ENCODE measurements at places on chromosomes 12 and 14.
A peak's percentile ranks its signal among the peaks of the same experiment; 100 is the strongest.

DNA sequence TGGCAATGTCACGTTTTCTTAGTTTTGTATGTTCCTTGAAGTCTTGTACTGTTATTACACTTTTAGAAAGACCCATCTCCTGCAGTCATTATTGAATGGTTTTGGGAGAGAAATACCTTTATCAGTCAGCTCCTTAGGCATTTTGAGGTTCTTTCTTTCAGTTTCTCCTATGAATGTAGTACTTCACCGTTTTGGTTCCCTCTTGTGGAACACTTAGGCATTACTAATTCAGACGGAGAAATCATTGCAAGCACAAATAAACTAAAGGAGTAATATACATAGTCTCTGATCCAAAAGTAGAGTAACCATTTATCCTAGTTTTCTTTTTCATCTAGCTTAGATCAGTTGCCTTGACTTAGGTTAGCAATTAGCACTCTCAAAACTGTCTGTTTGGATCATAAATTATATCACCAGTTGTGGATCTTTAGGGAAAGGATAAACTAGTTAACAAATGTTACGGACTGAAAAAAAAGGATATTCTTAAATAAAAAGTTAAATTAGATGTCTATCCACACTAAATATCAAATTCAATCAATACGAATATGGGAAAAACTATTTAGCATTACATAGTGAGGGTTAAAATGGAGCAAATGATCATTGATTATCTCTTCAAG is 1538.3 kb upstream of the SEL1L start:
- no peak for DNase-seq

DNA sequence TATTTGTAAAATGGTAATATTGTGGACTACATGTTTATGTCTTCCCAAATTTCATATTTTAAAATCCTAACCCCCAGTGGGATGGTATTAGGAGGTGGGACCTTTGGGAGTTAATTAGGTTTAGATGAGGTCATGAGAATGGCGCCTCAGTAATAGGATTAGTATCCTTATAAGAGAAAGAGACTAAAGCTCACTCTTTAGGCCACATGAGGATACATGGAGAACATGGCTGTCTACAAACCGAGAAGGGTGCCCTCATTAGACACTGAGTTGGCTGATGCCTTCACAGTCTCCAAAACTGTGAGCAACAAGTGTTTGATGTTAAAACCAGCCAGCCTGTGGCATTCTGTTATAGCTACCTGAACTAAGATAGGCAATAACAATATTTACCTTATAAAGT is 58.3 kb upstream of the OTOGL start:
- no peak for DNase-seq

DNA sequence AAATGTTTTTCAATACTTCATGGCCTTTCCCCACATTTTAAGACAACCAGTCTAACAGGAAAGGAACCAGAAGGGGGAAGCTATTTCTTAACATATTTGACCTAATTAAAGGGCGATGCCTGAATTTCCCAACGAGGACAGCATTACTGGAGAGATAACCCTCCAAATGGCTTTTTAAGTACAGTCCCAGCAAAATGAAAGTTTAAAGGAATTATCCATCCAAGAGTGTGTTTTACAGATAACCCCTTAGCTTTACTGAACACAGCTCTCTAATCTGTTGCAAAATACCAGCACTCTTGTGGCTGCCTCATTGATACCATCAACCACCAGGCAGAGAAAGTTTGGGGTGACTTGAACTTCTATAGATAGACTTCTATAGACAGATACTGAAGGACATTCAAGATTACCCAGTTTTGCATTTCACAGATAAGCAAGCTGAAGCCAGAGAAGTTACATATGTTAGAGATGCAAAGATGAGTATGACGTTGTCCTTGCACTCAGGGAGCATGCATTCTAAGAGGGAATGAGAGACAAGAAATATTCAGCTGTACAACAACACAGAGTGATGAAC is 41.3 kb upstream of the DUSP6 start:
- no peak for DNase-seq

DNA sequence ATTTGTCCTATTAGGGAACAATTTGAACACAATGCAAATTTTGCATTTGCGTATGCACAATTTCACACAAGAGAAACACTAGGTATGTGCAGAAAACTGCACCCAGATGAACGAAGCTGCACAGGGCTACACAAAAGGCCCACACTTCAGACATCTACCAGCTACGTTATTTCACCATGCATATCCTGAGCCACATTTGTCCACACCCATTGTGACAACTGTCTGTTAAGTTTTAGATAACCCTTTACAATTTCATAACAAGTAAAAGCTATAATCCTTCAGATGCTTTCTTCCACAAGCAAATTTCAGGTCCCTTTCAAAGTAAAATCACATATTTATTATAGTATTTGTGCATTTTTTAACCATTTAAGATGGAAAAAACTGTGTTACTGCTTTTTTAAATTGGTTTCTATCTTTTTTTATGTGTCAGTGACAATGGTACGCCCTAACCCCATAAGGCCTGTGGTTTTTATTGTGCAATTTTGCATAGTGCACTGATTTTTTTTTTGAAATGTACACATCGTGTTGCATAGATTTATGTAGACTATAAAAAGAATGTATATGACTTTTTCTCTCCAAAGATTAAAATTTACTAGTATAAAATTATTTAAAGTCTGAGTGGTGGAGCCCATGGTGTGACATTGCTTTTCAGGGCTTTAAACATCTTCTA is 87.8 kb upstream of the BTG1 start:
- DNase-seq = no peak

- DNase-seq = no peak
Observed at GRCh38 chr14:54472315-54472714, 16.5 kb downstream of the GMFB start.

- DNase-seq = no peak
Observed at GRCh38 chr12:1360441-1361210, 233.8 kb downstream of the FBXL14 start.

- no peak for DNase-seq
Observed at GRCh38 chr12:2454601-2455177, 340.1 kb upstream of the FKBP4 start.

DNA sequence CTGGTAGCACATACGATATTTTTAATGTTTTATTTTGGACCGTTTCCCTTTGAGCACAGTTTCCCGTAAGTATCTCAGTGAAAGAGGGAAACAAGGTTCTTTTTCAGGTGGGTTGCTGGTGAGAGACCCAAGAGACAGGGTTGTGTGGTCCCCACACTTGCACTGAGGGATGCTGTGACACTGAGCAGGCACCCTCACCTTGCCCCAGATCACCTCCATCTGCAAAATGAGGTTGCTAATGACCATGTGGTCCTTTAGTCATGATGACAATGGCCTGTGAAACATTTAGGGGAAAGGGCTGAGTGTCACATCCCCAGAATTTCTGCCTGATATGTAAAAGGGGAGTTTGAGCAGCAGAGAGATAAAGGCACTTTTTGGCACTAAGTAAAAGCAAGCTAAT is 4.3 kb downstream of the CCND2 start:
- DNase-seq = no peak

GRCh38 chr12:26126340-26127284 is 1.8 kb upstream of the BHLHE41 start:
- DNase-seq = peak; percentile 65

DNA sequence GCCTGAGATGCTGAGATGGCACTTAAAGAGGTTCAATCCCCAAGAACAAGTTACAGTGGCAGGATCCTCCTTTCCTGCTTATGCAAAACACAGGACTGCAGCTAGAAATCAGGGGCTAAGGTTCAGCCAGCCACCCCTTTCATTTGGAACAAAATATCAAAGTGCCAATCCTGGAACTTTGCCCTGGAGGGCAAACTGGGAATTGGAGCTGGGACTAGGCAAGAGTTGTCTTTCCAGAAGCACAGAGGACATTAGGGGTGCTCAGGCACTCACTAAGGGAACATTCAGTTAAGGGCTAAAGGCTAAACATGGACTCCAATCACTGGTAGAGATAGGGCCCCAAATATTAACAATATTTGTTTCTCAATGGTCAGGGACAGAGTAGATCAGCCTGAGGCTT is 237.2 kb downstream of the EMP1 start:
- no peak for DNase-seq

DNA sequence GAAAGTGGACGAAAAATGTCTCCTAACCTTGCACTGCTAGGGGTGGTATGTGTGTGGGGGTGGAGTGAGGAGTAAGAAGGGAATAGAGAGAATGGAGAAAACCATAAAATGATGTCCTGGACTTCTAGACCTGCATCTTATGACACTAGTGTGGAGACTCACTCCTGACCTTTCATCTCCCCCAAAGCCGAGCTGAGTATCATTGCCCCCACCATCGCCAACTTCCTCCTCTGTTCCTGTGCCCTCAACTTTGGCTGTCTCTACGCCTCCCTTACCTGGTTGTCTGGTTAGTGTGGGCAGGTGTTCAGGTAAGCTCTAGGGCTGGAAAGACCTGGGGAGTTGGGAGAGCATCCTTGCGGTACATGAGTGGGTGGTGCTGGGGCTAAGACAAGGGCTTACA is 4.5 kb upstream of the KLHL33 start:
- DNase-seq = no peak

- no peak for DNase-seq
Observed at GRCh38 chr14:71579331-71579730, 352.9 kb upstream of the RGS6 start.

DNA sequence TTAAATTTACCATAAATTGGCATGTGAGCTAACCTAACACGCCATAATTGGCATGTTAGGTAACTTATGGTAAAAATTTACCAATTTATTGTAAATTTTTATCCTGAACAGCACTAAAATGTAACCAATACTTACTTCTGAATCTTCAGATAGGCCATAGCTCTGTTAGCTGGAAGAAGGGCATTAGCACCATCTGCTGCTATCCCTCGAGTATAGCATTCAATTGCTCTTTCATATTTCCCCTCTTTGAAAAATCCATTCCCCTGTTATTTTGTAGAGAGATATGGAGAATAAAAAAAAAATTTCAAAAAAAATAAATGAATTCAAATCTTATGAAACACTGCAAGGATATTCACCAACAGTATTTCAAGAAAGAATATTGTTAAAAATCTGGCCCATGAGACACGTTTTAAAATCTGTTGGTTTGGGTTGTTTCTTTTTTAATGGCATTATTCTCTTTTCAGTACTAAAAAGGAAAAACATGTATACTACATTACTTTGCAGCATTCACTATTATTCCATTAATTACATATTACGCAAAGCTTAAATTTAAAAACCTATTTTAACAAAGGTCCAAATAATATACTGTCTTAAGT is 19.1 kb downstream of the RPAP3 start:
- DNase-seq = no peak

DNA sequence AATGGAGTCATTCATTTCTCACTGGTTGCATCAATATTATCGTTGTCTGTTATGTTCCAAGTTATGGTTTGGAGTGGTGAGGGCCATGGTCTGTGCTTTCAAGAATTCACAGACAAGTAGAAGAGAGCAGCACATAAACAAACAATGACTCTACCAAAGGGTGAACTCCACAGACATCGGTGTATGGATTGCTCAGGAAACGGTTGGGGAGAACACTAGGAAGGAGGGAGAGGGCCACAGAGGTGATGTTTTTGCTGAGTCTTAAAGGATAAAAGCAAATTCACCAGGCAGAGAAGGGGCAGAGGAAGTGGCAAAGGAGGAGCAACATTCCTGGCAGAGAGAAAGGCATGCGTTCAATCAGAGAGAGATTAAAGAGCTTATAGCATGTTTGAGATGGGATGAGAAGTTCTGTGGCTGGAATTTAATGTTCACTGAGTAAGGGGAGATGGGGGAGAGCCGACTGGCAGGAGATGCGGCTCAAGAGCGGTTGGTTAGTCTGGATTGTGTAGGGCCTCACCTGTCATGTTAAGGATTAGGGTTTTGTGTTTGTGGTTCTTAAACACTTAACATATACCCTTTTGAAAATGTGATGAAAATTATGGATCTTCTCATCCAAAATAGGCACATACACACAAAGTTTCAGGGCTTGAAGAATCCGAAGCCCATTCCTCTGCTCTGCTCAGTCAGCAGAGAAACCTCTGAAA is 42.3 kb upstream of the FRMD6 start:
- DNase-seq = no peak

GRCh38 chr12:5071496-5071895 is 27.8 kb downstream of the KCNA5 start:
- DNase-seq = no peak

GRCh38 chr14:102293781-102294180 is 11.2 kb downstream of the MOK start:
- DNase-seq = no peak

DNA sequence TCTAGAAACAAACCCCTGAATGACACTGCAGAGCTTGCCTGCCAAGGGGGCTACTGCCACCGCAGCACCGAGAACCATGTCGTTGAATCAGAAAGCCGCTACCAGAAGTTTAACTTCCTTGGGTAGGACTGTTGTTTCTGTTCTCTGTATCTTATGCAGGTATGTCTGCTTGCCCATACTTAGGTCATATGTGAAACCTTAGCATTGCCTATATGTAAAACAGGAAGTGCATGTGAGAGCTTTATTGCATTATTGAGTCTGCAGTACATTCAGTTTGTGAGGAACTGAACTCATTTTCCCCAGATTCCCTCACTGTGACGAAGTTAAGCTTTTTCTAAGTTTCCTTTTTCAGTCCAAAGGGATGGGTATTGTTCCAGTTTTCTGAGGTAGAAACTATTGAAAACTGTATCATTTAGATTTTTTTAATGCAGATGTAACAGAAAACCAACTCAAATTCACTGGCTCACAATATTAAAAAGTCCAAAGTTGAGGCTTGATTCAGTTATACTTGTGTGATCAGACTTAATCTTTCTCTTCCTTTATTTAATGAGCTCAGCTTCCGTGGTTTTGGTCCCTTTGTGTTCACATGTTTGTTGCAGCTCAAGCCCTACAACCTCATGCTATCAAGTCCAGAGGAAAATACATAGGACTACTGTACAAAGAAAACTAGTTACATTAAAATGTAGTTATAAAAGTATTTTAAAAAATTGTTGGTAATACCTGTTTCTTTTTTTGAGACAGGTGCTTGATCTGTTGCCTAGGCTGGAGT is 6.9 kb downstream of the FBXO34 start:
- DNase-seq = no peak

GRCh38 chr14:104883681-104884361 is 18.8 kb downstream of the CEP170B start:
- DNase-seq = no peak

- DNase-seq = peak; percentile 36
Observed at GRCh38 chr14:51776102-51776894, 84.1 kb upstream of the GNG2 start.

GRCh38 chr12:47377414-47378221 is 297.9 kb upstream of the AMIGO2 start:
- no peak for DNase-seq

DNA sequence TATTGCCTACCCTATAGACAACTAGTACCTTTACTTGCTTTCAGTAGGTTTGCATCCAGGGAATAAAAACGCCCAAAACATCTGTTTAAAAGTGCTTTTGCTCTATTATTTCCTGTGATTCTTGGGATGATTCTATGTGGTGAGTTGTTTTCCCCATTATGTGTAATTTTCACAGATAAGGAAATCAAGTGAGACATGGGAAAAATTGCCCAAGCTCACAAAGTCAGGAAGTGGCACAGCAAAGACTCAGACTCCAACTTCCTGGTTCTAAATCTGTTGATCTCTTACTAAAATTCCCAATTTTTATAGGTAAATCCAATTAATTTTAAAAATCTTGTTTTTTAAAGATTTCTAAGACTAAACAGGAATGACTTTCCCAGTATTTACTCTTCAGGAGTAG is 39.0 kb downstream of the NID2 start:
- no peak for DNase-seq

GRCh38 chr14:63155511-63156185 is 48.6 kb upstream of the RHOJ start:
- no peak for DNase-seq

GRCh38 chr12:59858508-59859170 is 262.8 kb downstream of the SLC16A7 start:
- DNase-seq = no peak

Measured in NCI-H1930 (cell line).